ENCODE measurements at places on chromosomes 7 and 10. TPM values are rescaled to one million over a fixed set of nuclear protein-coding genes. Genes with fewer than 3 reads are reported as not detected.

GRCh38 chr10:99852481-99853213, 70.2 kb downstream of the ABCC2 start:
- DNase-seq, result no peak

DNA sequence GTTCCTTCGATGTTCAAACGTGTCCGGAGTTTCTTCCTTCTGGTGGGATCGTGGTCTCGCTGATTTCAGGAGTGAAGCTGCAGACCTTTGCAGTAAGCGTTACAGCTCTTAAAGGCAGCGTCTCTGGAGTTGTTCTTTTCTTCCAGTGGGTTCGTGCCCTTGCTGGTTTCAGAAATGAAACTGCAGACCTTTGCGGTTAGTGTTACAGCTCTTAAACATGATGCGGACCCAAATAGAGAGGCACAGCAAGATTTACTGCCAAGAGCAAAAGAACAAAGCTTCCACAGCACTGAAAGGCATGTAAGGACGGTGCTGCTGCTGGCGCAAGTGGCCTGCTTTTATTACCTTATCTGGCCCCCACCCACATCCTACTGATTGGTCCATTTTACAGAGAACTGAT, 931.4 kb downstream of the IPMK start:
- DNase-seq, result no peak

- DNase-seq, result no peak
These were observed 89.4 kb downstream of the CTNNA3 start for GRCh38 chr10:67606572-67606971.

DNA sequence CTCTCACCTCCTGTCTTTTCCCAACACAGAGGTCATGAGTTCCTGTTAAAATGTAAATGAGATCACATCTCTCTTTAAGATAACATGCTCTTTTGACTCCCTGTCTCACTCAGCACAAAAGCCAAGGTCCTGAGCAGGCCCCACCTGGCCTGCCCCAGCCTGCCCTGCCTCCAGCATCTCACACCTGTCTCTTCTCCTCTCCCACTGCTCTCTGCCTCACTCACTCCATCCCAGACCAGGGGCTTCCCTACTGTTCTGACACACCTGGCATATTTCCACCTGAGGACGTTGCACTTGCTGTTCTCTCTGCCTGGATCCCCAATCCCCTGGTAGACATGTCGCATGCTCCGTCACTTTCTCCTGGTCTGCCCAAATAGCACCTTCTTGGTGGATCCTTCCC, 285.0 kb upstream of the ZMIZ1 start:
- no peak for DNase-seq

- no peak for DNase-seq
These were observed 244.1 kb upstream of the SEMA3C start for GRCh38 chr7:81162771-81163525.

DNA sequence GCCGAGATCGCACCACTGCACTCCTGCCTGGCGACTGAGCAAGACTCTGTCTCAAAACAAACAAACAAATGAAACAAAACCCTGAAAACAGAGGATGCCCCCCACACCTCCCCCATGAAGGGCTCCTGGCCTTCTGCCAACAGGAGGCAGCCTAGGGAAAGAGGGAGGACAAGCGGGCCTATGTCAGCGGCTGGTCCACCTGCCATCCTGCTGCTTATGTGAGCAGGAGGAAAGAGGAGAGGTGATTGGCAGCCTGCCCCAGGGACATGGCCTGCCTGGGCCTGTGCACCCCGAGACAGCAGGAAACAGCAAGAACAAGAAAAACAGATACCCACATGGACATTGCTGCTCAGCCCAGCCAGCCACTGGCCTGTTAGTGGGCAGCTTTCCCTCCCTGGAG, 9.1 kb upstream of the ZNF316 start:
- DNase-seq, result no peak

- DNase-seq, result no peak
These were observed 14.2 kb downstream of the VTI1A start for GRCh38 chr10:112461029-112461887.

GRCh38 chr10:112778579-112778978, 171.5 kb upstream of the TCF7L2 start:
- no peak for DNase-seq

DNA sequence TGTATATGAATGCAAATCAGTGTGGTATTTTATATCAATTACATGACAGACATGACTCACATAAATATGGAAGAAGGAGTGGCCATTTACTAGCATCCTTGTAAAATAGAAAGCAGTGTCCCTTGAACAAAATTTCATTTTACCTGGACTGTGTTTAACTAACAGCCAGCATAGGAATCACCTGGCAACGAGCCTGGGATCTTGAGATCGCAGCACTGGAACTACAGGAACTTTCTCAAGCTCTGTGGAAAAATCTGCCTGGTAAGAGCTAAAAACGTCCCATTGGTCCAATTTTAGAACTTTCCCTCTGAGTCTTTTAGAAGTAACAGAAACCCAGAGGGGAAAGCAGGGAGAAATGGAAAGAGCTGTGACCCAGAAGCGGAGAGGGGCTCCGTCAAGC, 68.9 kb upstream of the AMPH start:
- DNase-seq, result no peak

- DNase-seq, result no peak
These were observed 10.9 kb upstream of the ZFAND2A start for GRCh38 chr7:1170741-1171501.

- no peak for DNase-seq
These were observed 140.7 kb downstream of the SND1 start for GRCh38 chr7:127792528-127793342.

DNA sequence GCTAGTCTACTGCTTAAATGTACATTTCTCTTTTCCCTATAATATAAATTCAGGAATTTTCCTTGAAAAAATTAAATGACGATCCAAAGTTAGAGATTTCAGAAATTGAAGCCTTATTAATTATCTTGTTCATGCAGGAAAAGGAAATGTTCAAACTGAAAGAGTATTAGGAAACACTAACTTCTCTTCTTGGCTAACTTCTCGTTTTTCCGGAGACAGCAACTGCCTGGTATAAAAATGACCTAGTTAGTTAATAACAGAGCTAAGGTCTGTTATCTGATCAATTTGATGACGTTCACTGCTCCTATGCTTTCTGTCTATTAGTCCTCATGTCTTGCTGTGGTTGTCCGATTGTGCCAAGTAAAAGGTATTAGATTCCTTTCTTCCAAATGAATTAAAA, 212.5 kb downstream of the DGKB start:
- DNase-seq, result no peak

DNA sequence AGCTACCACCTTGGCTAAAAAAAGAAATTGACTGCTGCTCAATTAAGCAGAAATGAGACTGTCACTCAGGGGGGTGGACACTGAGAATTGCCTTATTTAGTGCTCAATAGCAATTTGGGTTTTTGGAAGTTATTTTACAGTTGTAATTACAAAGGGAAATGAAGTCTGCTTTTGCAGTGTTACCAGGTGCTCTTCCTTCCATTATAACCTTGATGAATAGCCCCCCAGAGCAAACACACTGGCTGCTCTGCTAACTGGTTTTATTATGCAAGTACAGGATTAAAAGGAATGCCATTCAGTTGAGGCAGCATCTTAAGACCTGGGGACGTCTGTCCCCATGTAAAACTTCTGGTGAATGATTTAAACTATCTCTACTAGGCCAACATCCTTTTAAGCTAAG, 191.0 kb downstream of the EVX1 start:
- no peak for DNase-seq

- DNase-seq, result no peak
These were observed 88.5 kb downstream of the AVL9 start for GRCh38 chr7:32583791-32584190.

Gene HK1
- total RNA-seq, result 57.4 TPM

Gene MKX
- total RNA-seq, result 3.5 TPM

Gene CPSF4
- 36.8 TPM for total RNA-seq

Gene GPR26
- total RNA-seq, result not detected

Gene MINDY4
- total RNA-seq, result 13.3 TPM

Gene HOXA1
- total RNA-seq, result 0.31 TPM

Gene KIAA1217
- total RNA-seq, result 35.1 TPM

Gene DGKI
- total RNA-seq, result 1.5 TPM

Gene TBXAS1
- total RNA-seq, result 24.0 TPM

Measured in lung (tissue), 17 donors.